ENCODE measurements at places on chromosomes 13 and 19.

DNA sequence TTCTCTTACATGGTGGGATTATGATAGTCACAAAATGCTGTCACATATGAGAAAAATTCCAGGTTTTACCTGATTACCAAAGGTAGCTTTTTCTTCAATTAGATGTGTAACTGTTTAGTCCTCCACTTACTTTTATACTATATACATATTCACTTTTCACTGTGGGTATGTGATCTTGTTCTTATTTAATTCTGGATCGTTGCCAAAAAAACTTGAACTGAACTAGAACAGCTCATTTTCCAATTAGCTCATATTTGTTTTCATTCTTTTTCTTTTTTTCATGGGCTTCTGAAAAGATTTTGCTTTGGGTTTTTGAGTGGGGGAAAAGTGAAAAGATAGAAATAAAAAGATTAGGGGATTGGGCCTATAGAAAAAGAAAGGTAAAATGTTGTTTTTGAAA, 291.9 kb downstream of the NDFIP2 start:
- DNase-seq, result no peak

- no peak for DNase-seq
These were observed 9.9 kb downstream of the KLHL26 start for GRCh38 chr19:18646535-18647370.

DNA sequence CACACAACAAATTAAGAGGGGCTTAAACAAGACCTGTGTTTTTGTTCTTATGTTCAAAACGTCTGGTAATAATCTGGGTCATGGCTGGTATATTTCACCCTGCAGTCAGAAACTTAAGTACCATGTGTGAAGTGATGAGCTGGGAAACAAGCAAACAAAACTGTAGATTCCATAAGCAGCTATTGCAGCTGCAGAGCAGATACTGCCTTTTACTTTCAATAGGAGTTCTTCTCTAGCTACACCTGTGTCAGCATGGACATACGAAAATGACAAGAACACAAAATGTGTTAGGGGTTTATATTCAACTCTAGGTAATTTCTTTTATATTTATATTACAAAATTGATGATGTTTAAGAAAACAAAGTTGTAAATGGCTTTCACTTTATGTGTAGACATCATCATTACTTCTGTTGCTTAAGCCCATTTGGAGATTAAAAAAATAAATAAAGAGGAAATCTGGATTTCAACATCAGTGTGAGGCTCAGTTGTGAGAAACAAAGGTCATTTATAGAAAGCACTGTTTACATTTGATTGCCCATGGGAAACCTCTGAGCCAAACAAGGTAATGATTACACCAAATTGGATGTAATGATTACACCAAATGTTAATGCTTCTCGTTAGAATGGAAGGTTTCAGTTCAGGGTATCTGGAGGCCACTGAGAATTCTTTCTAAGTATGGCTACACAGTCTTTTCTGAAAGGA, 451.0 kb upstream of the SLC10A2 start:
- no peak for DNase-seq

- no peak for DNase-seq
These were observed 256.0 kb upstream of the IRS2 start for GRCh38 chr13:110042253-110042950.

DNA sequence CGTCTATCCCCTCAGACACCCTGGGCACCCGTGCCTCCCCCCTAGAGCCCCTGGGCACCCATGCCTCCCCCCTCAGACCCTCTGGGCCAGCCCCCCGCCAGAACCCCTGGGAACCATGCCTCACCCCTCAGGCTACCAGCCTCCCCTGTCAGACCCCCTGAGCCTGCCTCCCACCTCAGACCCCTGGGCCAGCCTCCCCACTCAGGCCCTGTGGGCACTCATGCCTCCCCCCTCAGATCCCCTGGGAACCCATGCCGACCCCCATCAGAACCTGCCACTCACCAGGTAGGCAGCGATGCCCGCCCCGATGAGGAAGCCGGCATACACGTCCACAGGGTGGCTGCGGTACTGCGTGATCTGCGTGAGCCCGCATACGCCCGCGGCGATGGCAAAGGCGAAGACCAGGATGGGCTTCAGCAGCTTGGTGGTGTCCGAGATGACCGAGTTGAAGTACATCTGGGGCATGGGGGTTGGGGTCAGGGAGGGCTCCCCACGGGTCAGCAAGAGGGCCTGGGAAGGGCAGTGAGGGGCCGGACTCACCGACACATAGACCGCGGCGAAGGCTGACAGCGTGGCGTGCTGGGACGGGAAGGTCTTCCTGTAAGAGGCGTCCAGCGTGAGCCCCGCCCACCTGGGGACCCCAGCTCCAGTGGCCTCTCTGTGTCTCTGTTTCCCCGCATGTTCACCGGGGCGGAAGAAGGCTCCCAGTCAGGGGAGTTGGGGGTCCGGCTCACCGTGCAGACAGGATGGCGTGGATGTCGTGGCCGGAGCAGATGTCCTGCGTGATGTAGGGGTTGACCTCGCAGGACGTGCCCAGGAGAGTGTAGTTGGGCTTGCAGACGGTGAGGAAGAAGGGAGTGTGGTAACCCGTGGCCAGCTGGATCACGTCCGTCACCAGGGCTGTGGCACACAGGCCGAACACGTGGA, 7.3 kb downstream of the PLPPR3 start:
- no peak for DNase-seq

DNA sequence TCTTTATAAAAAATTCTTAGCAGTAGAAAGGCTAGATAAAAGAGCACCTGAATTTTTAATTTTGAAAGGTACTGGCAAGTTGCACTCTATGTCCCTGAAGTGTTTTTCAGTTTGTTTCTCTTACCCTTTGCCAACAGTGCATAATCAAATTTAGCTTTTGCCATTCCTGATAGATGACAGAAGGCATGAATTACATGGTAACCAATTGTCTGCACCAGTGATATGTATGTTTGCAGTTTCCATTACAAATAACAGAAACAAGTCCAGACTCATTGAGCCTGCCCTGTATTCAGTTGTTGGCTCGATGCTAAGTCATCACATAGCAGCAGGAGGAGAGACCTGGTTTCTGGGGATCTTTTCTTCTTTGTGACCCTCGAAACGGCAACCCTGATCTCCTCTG, 309.8 kb downstream of the DNAJC15 start:
- DNase-seq, result no peak

- DNase-seq, result no peak
These were observed 39.7 kb downstream of the CAB39L start for GRCh38 chr13:49403996-49404702.

GRCh38 chr13:35162420-35162819, 220.3 kb downstream of the NBEA start:
- no peak for DNase-seq

DNA sequence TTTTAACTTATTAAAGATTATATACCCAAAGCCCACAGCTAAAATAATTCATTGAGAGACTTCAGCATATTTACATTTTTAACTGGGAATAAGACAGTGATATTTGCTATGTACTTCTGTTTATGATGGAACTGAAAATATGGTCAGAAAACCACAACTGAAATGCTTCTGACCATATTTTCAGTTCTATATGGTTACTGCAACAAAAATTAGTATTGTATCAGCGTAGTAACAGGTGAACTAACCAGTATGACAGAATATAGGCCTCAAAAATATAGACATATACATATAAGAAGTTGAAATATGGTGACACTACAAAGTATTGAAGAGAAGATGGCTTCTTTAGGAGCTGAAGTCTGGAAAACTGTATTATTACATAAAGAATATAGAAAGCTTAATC, 857.4 kb downstream of the OLFM4 start:
- no peak for DNase-seq

DNA sequence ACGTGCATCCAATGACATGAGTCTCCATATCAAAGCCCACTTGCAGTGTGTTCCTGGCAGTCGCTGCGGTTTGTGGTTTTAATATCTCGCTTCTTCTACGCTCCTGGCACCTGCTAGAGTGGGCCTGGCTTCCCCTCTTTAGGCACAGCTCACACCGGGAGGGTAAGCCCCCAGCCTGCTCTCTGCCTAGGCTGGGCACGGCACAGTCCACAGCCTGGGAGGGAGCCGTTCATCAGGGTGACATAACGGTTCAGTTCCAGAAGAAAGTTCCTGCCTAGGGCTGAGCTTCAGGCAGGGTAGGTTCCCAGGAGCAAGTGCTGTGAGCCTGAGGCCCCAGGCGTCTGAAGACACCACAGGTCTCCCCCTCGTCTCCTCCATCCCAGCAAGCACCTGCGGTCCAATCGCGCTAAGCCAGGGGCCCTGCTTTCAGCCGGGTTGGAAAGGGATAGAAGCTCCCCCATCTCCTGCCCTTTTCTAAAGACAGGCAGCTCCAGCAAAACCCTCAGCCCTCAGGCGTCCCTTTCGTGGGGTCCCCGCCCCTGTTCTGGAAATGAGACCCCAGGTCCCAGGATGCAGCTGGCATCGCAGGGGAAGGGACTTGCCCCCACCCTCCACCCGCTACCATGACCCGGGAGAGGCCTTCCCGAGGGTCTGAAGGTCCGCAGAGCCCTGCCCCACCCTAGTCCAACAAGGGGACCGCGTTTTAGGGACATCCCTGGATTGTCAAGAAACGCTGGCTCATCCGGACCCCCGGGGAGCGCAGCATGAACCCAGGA, 121.6 kb upstream of the ZNF507 start:
- DNase-seq, result no peak

DNA sequence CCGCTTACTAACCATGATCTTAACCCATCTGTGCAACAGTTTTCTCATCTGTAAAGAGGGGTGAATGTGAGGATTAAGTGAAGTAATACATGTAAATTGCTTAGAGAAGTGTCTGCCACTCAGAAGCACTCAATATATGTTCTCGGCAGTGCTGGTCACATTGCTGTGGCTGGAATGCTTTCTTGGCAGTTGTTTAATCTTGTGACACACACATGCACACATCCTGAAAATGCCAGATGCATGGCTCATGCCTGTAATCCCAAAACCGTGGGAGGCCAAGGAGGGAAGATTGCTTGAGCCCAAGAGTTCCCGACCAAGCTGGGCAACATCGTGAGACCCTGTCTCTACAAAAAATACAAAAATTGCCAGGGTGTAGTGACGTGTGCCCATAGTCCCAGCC, 4.9 kb upstream of the DMKN start:
- no peak for DNase-seq

DNA sequence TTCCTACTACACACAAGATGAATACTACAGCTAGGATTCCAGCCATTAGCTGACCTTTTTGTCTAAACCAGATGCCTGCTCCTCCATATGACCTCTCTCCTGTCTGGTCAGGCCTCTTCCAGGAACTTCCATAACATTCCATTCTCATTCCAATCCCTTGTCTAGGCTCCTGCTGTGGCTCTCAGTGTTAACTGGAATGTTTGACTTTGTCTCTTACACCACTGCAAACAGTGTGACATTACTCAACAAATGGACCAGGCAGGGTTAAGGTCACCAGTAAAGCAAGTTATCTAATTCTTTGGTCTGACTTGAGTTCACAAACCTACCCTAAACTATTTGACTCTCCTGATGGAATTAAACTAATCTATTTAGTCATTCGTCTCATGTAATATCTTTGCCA, 2.1 kb upstream of the GPC6 start:
- DNase-seq, result no peak

DNA sequence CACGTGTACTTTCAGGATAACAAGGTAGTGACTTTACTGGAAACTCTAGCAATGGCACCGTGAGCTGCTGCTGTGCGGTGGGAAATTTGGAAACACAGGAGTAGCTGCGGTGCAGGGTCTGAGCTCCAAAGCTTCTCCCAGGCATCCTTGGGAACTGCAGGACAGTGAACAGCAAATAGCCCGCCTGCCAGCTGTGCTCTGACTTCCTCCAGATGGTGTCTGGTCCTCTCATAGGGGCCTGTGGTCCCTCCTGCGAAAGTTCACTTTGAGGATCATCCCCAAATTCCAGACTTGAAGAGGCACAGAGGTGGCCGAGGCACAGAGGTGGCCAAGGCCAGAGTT, 287.3 kb upstream of the MAB21L1 start:
- DNase-seq, result no peak

- DNase-seq, result no peak
These were observed 17.0 kb downstream of the CYP4F22 start for GRCh38 chr19:15525291-15525690.

DNA sequence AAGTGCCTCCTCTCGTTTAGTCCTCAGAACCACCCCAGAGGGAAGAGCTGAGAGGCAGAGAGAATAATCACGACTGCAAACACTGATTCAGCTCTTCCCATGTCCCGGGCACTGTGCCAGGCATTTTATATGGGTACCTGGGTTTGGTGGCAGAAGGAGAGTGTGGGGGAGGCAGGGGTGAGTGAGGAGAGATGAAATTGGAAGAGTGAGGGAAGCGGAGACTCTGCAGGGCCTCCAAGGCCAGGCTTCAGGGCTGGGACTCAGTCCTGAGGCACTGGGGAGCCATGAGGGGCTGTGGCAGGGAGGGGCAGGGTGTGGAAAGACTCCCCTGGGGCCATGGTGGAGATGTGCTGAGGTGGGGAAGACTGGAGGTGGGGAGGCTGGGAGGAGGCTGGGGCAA, 8.7 kb downstream of the SYNGR4 start:
- DNase-seq, result no peak

GRCh38 chr13:41812851-41813250, 148.1 kb downstream of the VWA8 start:
- DNase-seq, result no peak

GRCh38 chr19:44955505-44956439, 592 bp downstream of the CLPTM1 start:
- peak; percentile 70 for DNase-seq

- DNase-seq, result no peak
These were observed 6.4 kb downstream of the TNFSF14 start for GRCh38 chr19:6663236-6664201.

DNA sequence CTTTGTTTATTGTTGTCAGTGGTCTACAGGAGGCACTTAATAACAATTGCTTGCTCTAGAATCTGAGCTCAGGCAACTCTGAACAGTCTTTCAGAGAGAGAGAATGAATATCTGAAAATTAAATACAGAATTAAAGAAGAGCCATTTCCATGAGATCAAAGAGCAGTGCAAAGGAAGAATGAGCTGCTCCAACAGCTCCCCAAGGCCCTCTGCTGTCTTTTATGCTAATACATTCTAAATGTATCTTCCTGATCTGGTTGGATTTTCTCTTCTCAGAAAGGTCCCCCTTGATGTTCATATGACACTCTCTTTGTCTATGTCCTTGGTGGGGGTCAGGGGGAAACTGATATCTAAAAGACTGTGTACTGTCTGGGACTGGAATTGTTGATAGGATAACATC, 1029.6 kb downstream of the PCDH9 start:
- DNase-seq, result no peak

GRCh38 chr19:33888665-33889064, 92.0 kb downstream of the KCTD15 start:
- DNase-seq, result no peak

- DNase-seq, result no peak
These were observed 77.9 kb upstream of the UQCRFS1 start for GRCh38 chr19:29290853-29291252.

- no peak for DNase-seq
These were observed 103.9 kb upstream of the UBL3 start for GRCh38 chr13:29954082-29955028.

GRCh38 chr13:101916775-101917474, 464.4 kb downstream of the ITGBL1 start:
- DNase-seq, result no peak
